ENCODE measurements at places on chromosomes 3 and 15.
A peak's percentile ranks its signal among the peaks of the same experiment; 100 is the strongest.

DNA sequence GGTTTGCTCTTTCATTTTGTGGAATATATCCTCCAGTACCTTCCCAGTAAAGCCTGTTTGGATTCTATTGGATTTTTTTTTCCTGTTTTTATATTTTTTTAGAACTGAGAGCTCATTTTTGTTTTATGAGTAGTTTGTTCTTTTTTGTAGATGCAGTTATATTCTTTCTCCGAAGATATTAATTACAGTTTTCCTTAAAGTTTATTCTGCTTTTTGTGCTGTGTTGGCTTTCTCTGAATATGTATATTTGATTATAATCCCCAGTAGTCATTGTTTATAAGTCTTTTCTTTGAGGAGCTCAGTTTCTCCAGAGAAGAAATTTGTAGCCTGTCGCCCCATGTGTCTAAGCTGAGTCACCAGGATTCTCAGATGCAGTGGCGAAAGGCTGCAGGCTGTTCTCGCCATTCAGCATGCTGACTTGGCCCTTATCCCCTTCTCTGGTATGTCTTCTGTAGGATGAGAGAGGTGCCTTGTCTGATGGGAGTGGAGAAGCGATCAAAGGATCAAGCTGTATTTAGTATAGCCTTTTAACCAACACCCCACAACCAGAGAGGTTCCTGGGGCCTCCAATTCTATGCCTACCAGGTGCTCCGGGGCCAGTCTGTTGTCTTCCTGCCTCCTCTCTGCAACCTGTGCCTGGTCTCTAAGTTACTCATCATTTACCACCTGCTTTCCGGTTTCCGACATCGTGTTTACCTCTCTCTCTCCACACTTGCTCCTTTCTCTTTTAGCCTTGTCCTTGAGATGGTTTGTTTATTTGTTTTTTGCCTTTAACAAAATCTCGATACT is 31.7 kb upstream of the MFSD1 start:
- DNase-seq, result no peak

GRCh38 chr3:61884794-61885193 is 323.4 kb downstream of the PTPRG start:
- no peak for DNase-seq

DNA sequence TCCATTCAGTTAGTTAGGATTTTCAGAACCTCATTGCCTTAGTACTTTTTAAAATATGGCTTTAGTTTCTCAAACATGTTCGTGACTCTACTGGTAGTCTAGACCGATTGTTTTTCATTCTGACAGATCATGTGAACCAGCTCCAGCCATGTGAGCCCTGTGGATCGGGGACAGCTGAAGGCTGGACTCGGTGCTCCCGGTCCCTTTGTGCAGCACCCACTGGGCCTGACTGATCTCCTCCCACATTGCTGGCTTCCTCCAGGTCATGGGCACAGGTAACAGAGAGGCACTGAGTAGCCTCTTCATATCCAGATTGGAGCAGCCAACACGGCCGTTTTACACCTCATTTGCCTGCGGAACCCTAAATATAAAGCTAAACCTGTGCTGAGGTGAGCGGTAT is 30.5 kb downstream of the NIPA2 start:
- no peak for DNase-seq

DNA sequence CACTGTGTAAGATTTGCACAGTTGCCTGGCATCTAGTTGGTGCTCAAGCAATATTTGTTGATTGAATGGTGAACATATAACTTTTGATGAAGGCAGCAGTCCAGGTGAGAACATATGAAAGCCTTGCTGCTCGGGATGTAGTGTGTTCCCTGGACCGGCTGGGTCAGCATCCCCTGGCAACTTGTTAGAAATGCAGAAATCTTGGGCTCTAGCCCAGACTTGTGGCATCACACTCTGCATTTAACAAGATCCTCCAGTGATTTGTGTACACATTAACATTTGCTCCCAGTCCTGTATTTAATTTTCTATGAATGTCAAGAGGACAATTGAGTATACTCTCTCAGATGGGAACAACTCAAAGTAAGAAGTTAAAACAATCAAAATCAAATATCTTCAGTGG is 69.0 kb upstream of the SAMMSON start:
- no peak for DNase-seq

- DNase-seq, result no peak
These were observed 535.8 kb downstream of the TBL1XR1 start for GRCh38 chr3:176661432-176661964.

- DNase-seq, result no peak
These were observed 427.4 kb downstream of the LPP start for GRCh38 chr3:188581365-188581764.

- DNase-seq, result no peak
These were observed 24.6 kb upstream of the RSL24D1 start for GRCh38 chr15:55221090-55222011.

DNA sequence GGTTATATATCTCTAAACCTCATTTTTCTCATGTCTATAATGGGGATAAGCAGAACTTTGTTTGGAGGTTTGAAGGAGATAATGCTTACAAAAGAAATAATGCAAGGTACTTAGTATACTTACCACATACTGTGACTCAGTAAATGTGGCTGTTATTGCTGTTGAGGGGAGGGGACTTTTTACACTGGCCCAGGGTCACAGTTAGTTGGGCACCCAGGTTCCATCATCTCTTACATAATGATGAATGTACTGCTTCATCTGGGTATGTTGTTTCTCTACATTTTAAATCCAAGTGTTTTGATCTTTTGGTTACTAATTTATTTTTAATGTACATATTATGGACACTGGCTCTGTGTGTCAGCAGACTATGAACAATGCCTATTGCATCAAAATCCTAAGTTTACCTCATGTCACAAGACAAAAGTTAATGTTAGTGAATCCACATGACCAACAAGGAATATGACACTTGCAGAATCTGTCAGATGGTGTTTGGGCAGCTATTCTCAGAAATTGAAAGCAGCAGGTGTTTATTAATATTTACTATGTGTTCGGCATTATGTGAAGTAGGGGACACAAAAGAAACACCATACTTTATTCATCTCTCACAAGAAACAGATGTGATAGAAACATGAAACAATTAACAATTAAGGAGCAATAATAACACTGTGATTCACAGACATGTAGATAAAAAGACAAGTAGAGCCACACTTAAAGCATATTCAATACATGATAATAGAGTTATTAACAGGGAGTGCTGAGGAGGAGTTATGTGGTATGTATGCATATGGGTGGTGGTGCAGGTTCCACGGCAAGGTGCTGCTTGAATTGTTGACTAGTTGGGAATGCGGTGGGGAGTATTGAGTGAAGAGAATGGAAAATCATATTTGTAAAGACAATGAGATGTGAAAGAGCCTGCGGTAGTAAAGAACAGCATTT is 109.7 kb downstream of the GALK2 start:
- DNase-seq, result no peak

GRCh38 chr3:127405010-127405598 is 117.3 kb upstream of the PRR20G start:
- no peak for DNase-seq

DNA sequence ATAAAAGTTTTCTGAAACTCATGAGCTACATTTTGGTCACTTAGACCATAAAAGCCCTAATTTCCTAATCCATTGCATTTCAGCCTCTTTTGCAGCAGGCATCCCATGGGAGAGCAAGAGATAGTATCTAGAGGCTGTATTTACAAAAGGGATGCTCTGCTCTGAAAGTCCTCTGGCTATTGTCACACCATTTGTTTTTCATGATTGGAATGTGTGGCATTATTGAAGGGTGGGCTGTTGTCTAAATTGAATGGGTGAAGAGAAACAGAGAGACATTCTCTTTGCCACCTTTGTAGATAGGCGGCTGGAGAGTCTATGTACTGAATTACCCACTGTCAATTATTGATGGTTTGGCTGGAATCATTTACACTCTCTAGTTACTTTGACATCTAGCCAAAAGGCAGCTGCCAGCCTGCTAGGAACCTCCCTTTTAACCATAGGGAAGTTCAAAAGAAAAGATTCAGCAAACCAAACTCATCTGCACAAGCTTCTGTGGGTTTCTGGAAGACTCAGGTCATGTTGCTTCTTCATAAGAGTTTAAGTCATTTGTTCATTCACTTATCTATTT is 89.8 kb upstream of the RARB start:
- peak; percentile 20 for DNase-seq

DNA sequence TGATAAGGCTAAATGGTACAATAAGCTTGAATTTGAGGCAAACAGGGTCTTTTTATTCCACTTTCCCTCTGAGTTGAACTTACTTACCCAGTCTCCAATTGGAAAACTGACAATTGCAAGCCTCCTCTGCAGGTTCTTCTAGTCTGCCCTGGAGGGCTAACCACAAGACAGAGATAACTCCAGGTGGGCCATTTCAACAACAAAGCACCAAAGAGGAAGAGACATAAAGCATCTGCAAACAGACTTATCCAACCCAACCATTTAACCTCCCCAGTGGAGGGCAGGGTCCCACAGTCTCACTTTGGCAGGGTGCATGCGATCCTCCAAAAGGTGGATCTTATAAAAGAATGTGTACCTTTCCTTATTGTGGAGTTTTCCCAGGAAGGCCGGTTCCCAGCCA is 525.8 kb downstream of the DIPK2A start:
- DNase-seq, result no peak

DNA sequence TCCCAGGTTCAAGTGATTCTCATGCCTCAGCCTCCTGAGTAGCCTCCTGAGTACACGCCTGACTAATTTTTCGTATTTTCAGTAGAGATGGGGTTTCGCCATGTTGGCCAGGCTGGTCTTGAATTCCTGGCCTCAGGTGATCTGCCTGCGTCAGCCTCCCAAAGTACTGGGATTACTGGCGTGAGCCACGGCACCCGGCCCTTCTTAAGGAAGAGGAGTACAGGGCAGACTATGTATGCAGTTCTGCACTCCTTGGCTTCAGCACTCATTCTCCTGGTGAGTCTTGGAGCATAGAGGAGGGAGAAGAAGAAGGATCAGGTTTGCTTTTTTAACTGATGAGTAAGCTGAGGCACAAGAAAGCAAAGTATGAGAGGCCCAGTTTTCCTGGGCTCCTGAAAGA is 99.8 kb upstream of the HACD2 start:
- no peak for DNase-seq

DNA sequence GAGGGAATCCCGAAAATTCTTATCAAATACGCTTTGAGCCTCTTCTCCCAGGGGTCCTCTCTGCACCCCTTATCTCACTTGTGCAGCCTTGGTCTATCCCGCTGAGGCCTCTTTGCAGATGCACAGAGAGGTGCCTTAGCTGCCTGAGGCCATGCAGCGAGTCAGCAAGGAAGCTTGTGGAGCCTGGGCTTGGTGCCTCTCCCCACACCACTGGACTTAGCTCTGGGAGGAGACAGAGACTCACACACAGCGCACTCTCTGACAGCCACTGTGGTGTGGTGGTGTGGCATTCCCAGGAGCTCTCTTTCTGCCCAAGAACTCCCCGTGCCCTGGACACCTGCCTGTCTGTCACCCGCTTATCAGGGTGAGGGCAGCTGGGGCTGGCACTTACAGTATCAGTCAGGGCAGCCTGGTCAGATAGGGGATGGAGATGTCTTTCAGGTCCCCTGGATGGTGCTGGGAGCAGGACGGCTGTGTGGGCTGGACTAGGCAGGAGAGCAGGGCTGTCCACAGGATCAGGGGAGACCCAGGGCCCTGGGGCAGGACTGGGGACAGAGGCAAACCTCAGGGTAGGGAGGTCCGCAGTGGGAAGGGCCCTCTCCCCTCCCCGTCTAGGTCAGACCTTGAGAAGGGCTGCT is 10.2 kb upstream of the LINGO1 start:
- DNase-seq, result no peak

- DNase-seq, result no peak
These were observed 220.9 kb downstream of the ITPR1 start for GRCh38 chr3:4714045-4714444.

- DNase-seq, result no peak
These were observed 251.4 kb downstream of the NR1D2 start for GRCh38 chr3:24196526-24196925.

DNA sequence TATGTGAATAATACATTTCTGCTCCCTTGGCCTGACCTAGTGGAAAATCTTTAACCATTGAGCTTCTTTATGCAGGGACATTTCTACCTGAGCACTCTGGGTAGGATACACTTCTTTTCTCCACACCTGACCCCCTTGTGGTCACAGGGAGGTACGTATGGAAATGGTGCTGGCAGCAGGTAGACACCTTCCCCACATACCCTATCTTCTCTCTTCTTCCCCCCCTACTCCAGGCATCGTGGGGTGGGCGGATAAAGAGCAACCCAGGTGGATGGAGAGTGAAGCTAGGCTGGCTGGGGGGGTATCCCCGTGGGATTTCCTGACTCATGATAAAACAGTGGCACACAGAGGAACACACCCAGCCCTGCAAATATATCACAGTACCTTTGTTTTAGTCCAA is 312.1 kb downstream of the ARRDC4 start:
- DNase-seq, result no peak

- no peak for DNase-seq
These were observed 121.5 kb upstream of the LRRFIP2 start for GRCh38 chr3:37295925-37296324.

GRCh38 chr15:96066852-96067495 is 263.5 kb upstream of the NR2F2 start:
- DNase-seq, result no peak

DNA sequence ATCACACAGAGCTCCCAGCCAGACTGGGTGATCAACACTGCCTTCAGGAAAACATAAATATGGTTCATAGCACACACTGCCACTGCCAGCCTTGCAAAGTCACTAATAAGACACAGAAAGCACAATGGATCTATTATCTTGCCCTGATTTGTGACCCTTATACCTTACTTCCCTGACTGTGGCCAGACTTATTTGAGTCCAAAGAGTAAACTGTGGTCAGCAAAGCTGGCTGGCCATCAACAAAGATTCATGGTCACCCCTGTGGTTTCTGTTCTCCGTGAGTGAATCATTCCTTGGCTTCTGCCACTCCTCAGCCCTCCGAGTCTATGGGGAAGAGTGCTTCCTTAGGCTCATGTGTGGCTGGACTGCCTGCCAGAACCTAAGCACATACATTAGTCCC is 437.7 kb downstream of the RAP2B start:
- DNase-seq, result no peak

- peak; percentile 21 for DNase-seq
These were observed 237.4 kb upstream of the UMPS start for GRCh38 chr3:124492824-124493223.

DNA sequence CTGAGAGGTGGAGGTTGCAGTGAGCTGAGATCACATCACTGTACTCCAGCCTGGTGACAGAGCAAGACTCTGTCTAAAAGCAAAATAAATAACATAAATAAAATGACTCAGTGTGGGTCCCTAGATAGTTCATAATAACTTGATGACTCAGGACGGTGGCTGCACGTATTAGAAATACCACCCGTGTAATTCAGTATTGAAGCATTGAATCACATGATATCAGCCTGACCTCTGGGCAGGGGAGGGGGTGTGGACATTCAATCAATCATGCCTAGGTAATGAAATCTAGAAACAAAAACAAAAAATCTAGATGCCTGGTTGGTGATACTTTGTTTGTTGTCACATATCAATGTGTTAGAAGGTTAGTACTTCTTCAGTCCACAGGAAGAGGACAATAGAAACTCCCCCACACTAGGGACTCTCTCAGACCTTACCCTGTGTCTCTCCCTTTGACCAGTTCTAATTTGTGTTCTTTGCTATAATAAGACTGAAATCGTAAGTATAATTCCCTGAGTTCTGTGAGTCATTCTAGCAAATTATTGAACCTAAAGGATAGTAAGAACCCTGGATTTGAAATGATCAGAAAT is 177.3 kb downstream of the GAP43 start:
- DNase-seq, result no peak

Measured in NCI-H1092 treated with DMSO at 0.1 percent for 48 hours (cell line).